A172 (cell line): ENCODE measurements at places on chromosomes 1 and 21.

DNA sequence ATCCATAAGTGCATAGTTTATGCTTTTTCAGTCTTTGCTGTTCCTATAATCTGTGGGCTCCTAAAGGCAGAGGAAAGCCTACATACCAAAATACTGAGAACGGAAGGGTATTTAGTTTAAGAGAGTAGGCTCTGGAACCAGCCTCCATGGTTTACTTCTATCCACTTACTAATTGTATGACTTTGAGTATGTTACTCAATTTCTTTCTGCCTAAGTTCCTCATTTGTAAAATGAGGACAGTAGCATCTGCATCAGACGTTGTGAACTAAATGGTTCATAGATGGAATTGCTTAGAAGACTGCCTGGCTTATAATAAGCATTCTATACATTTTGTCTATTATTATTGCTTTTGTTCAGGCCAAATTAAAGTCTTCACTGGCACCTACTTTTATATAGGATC is 111.0 kb downstream of the NTNG1 start:
- DNase-seq: no peak

DNA sequence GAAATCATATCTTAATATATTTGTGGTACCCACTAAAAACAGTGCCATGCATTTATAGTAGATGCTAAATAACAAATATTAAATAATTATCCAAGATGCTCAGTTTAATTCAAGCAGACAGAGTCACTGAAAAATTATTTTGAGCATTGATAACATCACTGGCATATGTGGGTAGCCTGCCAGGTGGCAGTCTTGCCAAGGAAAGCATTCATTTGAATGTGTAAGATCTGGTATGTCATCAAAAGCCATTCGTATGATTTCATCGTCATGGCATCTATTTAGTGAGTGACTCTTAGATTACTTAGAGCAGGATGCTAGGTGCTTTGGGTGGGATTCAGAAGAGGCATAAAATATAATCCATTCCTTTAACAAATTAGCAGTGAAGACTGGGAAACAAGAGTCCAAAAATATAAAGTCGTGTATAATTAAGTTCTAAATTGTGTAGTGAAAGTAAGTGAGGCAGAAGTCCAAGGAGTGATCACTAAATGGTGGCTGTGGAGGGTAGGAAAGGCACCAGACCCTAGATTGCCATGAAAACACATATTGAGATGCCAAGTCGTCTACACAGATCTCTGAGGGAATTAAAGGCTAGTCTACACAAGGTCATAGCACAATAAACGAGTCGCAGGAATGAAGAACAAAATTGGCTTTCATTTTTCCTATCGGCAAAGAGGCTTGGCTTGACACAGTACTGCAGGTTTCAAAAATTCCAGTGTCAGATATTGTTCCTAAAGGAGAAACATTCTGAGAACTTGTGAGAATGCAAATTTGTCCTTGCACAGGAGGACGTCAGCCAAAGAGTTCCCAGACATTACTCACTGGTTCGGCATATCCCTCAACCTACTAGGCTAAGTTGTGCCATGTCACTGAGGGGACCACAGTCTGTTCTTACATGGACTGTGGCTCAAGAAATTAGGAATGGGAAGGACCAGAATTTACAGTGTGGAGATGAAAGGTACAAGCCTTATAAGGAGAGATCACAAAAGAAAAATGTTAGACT is 130.8 kb downstream of the LYPLAL1 start:
- peak; percentile 93 for DNase-seq

DNA sequence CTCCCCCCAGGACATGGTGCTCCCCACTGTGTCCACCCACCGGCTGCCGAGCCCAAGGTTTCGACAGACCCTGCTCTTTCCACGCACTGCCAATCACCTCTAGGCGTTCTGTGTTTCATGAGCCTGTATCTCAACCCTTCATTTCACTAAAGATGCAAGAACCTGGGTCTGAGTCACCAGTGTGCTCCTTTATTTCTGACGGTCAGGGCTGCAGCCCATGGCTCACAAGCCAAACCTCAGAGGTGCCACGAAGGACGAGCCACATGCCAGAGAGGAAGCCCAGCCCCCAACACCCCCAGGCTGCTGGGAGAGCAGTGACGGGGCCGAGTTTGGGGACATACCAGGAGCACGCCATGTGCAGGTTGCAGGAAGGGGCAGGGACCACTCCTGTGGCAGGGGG is 79.2 kb upstream of the ARHGEF16 start:
- peak; percentile 5 for DNase-seq

DNA sequence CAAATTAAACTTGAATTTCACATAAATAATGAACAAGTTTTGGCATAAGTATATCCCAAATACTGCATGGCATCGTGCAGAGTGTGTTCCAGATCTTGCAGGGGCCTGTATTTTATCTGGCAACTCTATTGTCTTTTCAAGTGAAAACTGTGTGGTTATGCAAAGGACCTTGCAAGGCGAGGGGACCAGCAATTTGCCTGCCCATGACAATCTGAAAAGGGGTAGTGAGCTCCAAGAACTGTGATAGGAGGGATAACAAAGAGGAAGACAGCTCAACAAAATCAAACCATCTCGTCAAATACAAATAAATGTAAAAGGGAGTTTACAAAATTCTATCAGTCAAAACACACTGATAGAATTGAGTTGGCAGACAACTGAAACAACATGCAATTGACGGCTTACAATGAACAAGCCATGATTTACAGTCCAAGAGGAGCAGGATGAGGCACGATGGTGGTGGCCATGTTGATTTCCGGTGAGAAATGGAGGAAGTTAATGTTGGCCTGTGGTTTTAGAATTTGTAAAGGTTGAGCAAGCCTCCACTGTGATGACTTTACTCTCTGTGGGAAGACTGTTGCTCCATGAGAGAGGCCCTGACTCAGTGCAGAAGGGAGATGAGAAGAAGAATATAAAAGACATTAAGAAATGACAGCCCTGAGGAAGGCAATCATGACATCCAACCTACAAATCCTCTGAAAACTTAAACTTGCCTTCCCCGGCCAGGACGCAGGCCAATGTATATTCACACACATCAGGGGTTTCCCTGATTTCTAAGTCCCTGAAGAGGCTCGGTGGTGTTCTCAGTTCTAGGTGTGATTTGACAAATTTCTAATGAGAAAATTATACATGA is 132.2 kb downstream of the ADSS2 start:
- DNase-seq: peak; percentile 65

GRCh38 chr1:53296117-53296749 is 31.6 kb downstream of the LRP8 start:
- no peak for DNase-seq

- DNase-seq: no peak
Measured at GRCh38 chr1:170305777-170306512, 160.2 kb downstream of the NTMT2 start.
